LHCN-M2 (cell line): ENCODE measurements at places on chromosomes 13 and 19.

DNA sequence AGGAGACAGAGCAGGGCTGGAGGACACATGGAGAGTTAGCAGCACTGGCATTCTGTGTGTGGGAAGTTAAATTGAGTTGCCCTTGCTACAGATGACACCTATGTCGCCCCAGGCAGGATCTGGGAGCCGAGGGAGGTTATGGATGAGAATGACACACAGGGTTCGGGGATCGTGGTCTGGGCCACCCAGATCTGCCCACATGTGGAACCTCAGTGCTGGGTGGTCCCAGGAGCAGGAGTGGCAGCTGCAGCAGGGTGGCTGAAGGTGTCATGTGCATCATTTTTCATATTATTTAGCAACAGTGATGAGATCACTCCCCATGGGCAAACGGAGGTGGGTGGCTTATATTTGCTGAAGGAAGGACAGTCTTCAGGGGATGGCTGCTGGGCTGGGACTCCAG is 3.2 kb downstream of the IL17D start:
- no peak for DNase-seq

DNA sequence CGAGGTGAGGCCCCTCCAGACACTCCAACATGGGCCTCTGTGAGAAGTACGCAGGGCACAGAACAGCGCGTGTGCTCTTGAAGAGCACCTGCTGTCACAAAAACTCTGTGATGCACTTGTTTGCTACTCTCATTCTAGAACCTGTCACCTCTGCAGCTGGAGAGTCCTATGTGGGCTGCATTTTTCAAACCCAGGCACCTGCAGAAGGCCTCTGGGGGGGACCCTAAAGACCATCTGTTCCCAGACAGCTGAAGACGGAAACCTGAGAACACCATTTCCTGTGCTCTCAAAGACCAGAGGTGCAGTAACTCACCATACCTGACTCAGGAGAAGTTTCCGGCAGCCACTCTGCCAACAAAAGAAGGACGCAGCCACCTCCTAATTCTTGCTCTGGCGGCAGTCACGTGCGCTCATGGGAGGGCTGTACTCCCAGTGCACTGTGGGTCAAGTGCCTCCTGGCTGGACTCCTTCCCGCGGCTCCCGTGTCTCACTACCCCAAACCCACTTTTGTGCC is 28.1 kb downstream of the RANBP3 start:
- no peak for DNase-seq

- peak; percentile 33 for DNase-seq
These were observed 74.7 kb downstream of the KLF5 start for GRCh38 chr13:73133531-73133930.

DNA sequence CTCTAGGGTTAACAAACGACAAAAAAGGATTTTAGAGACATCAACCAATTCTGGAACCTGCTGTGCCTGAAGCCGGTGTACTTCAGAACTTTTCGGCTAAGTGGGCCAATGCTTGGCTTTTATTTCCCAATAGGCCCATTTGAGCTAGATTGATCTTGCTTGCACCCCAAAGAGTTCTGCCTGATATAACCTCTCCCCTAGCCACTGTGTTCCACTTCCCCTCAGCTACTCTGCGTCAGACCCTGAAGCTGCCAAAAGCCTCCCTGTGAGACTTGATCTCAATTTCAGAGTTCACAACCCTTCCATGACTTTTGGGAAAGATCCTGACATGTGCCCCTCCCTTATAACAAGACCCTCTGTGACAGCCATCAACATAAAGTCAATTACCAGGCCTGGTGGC is 5.6 kb upstream of the SIGLEC14 start:
- no peak for DNase-seq
